ENCODE measurements at places on chromosomes 6 and 20.
A peak's percentile ranks its signal among the peaks of the same experiment; 100 is the strongest.

- no peak for DNase-seq
Observed at GRCh38 chr20:62666736-62667529, 24.6 kb downstream of the SLCO4A1 start.

GRCh38 chr6:45933855-45934254 lies 81.8 kb downstream of the CLIC5 start:
- DNase-seq = no peak

GRCh38 chr6:17278289-17279063 lies 2.7 kb upstream of the RBM24 start:
- DNase-seq = no peak

DNA sequence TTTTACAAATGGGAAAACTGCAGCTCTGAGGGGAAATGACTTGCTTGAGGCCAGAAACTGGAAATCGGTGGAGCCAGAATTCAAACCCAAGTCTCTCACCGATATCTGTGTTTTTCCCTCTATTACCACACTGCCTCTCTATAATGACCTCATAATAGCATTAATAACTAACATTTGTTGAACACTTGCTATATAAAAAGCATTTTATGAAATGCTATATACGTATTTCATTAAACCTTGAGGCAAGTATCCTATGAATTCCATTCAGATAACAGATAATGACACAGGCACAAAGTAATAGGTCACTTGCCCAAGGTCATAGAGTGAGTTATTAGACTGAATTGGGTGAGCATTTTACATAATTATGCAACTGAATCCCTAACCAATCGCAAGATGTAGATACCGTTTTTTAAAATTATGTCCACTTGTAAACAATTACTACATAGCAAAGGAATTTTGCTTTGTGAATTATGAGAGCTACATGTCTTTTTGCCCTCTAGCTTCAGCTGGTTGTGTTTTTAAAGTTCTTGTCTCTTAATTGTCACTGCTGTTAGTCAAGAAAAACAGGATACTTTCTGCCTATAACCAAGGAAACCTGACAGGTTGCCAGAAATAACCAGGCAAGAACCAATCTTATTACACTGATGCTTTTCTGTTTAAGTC lies 4.7 kb downstream of the DSN1 start:
- peak; percentile 16 for DNase-seq

DNA sequence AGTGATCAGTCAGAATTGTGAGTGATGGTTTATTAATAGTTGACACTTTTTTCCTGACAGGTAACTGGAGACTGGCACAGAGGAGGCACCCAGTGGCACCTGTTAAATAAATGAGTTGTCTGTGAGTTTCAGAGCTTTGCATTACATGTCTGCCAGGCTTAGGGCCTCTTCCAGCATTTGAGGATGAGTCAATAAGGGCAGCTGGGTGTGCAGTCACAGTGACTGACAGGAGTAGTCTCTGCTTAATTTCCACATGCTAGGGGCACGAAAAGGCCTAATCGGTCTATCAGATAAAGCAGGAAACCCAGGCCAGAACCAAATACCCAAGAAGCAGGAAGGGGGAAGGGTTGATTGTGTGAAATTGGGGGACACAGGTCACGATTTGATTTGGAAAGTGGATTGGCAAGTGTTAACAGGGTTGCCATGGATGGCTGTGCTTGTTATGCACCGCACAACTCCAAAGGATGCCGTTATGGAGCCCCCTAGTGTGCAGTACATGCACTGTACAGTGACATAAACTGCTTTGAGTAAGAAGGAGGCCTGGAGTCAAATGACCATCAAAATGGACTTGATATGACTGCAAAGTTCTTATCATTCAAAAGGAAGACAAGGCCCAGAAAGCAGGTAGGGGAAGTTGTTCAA lies 111.9 kb upstream of the GGTLC1 start:
- peak; percentile 23 for DNase-seq

DNA sequence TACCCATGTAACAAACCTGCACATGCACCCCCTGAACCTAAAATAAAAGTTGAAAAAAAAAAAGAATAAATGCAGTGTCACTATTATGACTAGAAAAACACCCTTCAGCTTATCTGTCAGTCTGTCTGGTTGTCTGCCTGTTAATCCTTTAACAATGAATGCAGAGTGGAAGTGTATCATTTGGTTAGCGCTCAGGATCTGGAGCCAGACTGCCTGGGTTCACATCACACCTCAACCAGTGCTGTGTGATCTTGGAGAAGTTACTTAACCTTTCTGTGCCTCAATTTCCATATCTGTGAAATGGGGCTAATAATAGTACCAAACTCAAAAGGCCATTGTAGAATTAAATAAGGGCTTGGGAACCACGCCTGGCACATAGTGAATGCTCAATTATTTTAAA lies 16.8 kb downstream of the ETV7 start:
- no peak for DNase-seq

GRCh38 chr6:27593200-27593818 lies 120.4 kb upstream of the ZNF184 start:
- DNase-seq = no peak

DNA sequence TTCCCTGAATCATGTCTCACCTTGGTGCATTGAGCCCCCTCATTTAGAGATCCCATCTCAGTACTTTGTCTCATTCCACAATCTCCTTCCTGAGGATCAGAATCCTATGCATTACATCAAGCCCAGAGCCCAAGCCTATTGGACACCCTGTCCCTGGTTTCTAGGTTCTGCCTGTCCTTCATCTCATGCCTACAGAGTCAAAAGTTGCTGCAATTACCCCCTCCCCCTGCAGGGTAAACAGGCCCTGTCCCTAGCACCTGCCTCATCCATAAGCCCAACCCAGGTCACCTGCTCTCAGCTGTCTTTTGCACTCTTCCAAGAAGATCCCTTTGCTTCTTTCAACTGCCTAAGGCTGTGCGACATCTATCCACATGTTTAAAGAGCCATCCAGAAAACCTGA lies 93.9 kb downstream of the SPTLC3 start:
- DNase-seq = no peak

GRCh38 chr20:56249244-56249955 lies 868 bp downstream of the MC3R start:
- no peak for DNase-seq

GRCh38 chr6:152356662-152357061 lies 280.5 kb downstream of the SYNE1 start:
- no peak for DNase-seq

Measured in NCI-H1048 (cell line).